Esophagus muscularis mucosa (tissue), 4 donors: ENCODE measurements at places on chromosomes 7 and 10. TPM values are rescaled to one million over a fixed set of nuclear protein-coding genes. Genes with fewer than 3 reads are reported as not detected.

DNA sequence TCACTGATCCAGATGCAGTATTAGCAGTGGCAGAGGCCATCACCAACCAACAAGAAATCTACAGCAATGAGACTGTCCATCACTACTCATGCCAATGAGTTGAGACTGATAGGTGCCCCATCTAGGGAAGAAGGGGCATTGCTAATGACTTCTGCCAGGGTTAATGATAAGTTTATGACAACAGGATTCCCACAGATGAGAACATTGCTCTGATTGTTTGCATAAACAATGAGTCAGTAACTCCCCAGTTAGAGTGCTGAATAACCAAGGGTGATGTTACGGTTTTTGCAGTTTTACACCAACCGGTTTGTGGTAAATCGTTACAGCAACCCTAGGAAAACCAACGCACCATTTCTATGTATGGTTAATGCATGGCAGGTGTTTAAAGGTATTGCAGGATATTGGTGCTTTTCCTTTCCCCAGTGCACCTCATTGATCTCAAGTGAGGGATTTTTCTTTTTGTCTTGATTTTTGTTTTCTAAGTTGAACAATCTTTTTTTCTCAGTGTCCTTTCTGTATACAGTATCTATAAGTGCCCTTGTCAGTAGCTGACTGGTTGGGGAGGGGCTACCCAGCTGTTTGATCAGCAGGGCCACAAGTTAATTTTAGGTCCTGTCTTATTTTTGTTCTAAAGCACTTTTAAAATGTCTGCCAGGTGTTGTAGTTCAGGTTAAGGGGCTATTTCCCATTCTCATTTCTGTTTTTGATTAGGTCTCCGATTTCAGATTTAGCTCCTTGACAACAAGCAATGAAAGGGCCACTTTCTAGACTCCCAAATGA lies 3.9 kb upstream of the CSGALNACT2 start:
- no peaks in the 10 kb centered on the region for H3K27me3 ChIP-seq
- H3K36me3 ChIP-seq, result no peaks in the 10 kb centered on the region
- no peak overlapping the region for H3K4me3 ChIP-seq
- peaks cover 13% of the 10 kb centered on the region for H3K4me1 ChIP-seq
- no peak overlapping the region for H3K27ac ChIP-seq
- peak; percentile 80 for DNase-seq

GRCh38 chr10:87668324-87669074 lies 8.8 kb downstream of the PAPSS2 start:
- no peaks in the 10 kb centered on the region for H3K36me3 ChIP-seq
- no peak for DNase-seq
- H3K4me1 ChIP-seq, result no peaks in the 10 kb centered on the region
- H3K27me3 ChIP-seq, result no peaks in the 10 kb centered on the region

GRCh38 chr10:98449287-98449686 lies 2.6 kb upstream of the HPS1 start:
- H3K4me3 ChIP-seq, result no peak overlapping the region
- no peak for DNase-seq
- no peak overlapping the region for H3K27ac ChIP-seq
- no peaks in the 10 kb centered on the region for H3K27me3 ChIP-seq
- peaks cover 21% of the 10 kb centered on the region for H3K4me1 ChIP-seq
- peaks cover 8% of the 10 kb centered on the region for H3K36me3 ChIP-seq

DNA sequence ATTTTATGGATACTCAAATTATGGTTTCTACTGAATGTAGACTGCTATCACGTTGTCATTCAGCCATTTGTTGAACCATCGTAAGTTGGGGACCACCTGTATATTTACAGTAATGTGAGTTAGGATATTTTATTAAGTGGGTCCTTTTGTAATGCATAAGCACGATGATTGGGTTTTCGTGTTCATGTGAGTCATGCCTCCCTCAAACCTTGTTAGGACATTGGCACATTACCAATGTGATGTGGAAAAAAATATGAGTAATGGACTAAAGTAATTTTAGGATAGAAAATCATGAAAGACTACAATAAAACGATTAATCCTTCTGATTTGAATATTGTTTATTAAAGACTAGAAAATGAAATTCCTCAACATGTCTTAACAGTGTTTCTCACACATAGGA lies 8.7 kb downstream of the SMC3 start:
- H3K4me3 ChIP-seq, result no peak overlapping the region
- no peak for DNase-seq
- no peaks in the 10 kb centered on the region for H3K27me3 ChIP-seq
- peaks cover 18% of the 10 kb centered on the region for H3K4me1 ChIP-seq
- no peak overlapping the region for H3K27ac ChIP-seq

DNA sequence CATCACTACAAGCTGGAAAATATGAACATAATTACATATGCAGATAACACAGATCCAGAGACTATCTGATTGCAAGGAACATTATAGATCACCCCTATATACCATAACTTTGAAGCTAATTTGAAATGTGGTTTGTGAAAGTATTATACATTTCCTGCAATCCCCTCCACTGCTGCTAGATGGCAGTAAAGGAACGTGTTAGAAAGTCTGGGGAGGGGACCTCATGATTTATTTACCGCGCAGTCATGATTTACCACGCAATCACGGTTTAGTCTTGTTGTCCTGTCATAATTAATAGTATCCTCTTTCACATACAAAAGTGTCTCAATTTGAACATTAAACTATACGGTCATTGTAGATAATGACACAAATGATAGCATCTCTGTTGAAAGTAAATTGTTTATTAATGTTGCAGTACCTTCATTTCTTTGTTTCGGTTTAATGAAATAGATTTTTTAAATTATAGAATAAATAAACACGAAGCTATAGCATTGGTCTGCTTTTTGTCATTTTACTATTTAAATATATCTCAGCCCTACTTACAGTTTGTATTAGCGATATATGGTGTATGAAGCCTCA lies 145.3 kb upstream of the PRSS1 start:
- no peak overlapping the region for H3K27ac ChIP-seq
- DNase-seq, result no peak
- no peaks in the 10 kb centered on the region for H3K4me1 ChIP-seq
- H3K4me3 ChIP-seq, result no peak overlapping the region
- H3K36me3 ChIP-seq, result no peaks in the 10 kb centered on the region
- H3K27me3 ChIP-seq, result peaks cover 6% of the 10 kb centered on the region

Gene CH25H
- 2.5 TPM for total RNA-seq

Gene CD36
- total RNA-seq, result 148 TPM

DNA sequence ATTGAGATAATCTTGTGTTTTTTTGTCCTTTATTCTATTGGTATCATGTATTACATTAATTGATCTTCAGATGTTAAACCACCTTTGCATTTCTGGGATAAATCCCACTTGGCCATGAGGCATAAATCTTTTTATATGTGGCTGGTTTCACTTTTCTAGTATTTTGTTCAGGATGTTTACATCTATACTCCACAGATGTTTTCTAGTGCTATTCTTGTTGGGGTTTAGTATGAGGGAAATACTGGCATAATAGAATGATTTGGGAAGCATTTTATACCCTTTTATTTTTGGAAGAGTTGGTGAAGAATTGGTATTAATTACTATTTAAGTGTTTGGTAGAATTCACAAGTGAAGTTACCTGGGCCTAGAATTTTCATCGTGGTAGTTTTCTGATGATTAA lies 41.8 kb upstream of the CCNY start:
- H3K36me3 ChIP-seq, result no peaks in the 10 kb centered on the region
- H3K4me1 ChIP-seq, result no peaks in the 10 kb centered on the region
- H3K27ac ChIP-seq, result no peak overlapping the region
- no peak overlapping the region for H3K4me3 ChIP-seq
- H3K27me3 ChIP-seq, result no peaks in the 10 kb centered on the region
- DNase-seq, result no peak

Gene OR2A5
- not detected for total RNA-seq

GRCh38 chr10:42783181-42783549 lies 570 bp downstream of the BMS1 start:
- peak overlapping the region; percentile 89 for H3K27ac ChIP-seq
- H3K36me3 ChIP-seq, result peaks cover 31% of the 10 kb centered on the region
- H3K4me3 ChIP-seq, result peak overlapping the region; percentile 77
- peaks cover 3% of the 10 kb centered on the region for H3K27me3 ChIP-seq

Gene LRRC17
- total RNA-seq, result 0.83 TPM

Gene VWA2
- total RNA-seq, result under 0.01 TPM

DNA sequence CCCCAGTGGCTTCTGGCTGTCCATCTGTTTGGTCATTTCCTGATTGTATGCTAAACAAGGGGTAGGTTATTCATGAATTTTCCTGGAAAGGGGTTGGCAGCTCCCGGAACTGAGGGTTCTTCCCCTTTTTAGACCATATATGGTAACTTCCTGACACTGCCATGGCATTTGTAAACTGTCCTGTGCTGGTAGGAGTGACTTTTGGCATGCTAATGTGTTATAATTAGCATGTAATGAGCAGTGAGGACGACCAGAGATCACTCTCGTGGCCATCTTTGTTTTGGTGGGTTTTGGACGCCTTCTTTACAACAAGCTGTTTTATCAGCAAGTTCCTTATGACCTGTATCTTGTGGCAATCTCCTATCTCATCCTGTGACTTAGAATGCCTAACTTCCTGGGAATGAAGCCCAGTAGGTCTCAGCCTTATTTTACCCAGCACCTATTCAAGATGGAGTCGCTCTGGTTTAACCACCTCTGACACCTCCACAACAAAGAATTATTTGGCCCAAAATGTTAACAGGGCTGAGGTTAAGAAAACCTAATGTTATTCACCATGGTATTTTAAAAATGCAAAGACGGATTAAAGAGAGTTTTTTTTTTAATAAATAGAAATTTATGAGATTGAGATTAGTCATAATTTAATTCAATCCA lies 2.4 kb upstream of the PTN start:
- H3K36me3 ChIP-seq, result no peaks in the 10 kb centered on the region
- H3K4me3 ChIP-seq, result no peak overlapping the region
- no peak overlapping the region for H3K27ac ChIP-seq
- no peak for DNase-seq
- peaks cover 16% of the 10 kb centered on the region for H3K4me1 ChIP-seq

Gene ZNRF2
- total RNA-seq, result 16.9 TPM

Gene BLNK
- 0.97 TPM for total RNA-seq

Gene NUTM2E
- not detected for total RNA-seq

- no peaks in the 10 kb centered on the region for H3K36me3 ChIP-seq
- no peak overlapping the region for H3K27ac ChIP-seq
- H3K4me3 ChIP-seq, result no peak overlapping the region
- no peaks in the 10 kb centered on the region for H3K27me3 ChIP-seq
- DNase-seq, result no peak
- H3K4me1 ChIP-seq, result no peaks in the 10 kb centered on the region
Measured at GRCh38 chr7:139118805-139119485, 9.4 kb upstream of the ZC3HAV1 start.

- no peak for DNase-seq
- H3K4me1 ChIP-seq, result peaks cover 86% of the 10 kb centered on the region
- no peaks in the 10 kb centered on the region for H3K36me3 ChIP-seq
- H3K27me3 ChIP-seq, result no peaks in the 10 kb centered on the region
- peak overlapping the region; percentile 38 for H3K4me3 ChIP-seq
Measured at GRCh38 chr10:132579027-132579859, 41.7 kb downstream of the INPP5A start.

Gene TBL2
- total RNA-seq, result 47.2 TPM

GRCh38 chr10:110694820-110695538 lies 50.8 kb downstream of the RBM20 start:
- H3K4me3 ChIP-seq, result no peak overlapping the region
- H3K36me3 ChIP-seq, result no peaks in the 10 kb centered on the region
- no peaks in the 10 kb centered on the region for H3K27me3 ChIP-seq
- H3K4me1 ChIP-seq, result no peaks in the 10 kb centered on the region
- no peak overlapping the region for H3K27ac ChIP-seq

- no peak overlapping the region for H3K4me3 ChIP-seq
- DNase-seq, result no peak
- no peaks in the 10 kb centered on the region for H3K27me3 ChIP-seq
Measured at GRCh38 chr10:84306751-84307384, 21.5 kb upstream of the CCSER2 start.

GRCh38 chr10:71210542-71210871 lies 1.9 kb upstream of the UNC5B start:
- H3K36me3 ChIP-seq, result no peaks in the 10 kb centered on the region
- no peak overlapping the region for H3K4me3 ChIP-seq
- H3K27ac ChIP-seq, result no peak overlapping the region
- peaks cover 18% of the 10 kb centered on the region for H3K27me3 ChIP-seq
- no peak for DNase-seq
- H3K4me1 ChIP-seq, result peaks cover 46% of the 10 kb centered on the region

- H3K27ac ChIP-seq, result no peak overlapping the region
- H3K27me3 ChIP-seq, result no peaks in the 10 kb centered on the region
- peak; percentile 88 for DNase-seq
- no peaks in the 10 kb centered on the region for H3K4me1 ChIP-seq
Measured at GRCh38 chr10:129754211-129755050, 209.6 kb downstream of the EBF3 start.

DNA sequence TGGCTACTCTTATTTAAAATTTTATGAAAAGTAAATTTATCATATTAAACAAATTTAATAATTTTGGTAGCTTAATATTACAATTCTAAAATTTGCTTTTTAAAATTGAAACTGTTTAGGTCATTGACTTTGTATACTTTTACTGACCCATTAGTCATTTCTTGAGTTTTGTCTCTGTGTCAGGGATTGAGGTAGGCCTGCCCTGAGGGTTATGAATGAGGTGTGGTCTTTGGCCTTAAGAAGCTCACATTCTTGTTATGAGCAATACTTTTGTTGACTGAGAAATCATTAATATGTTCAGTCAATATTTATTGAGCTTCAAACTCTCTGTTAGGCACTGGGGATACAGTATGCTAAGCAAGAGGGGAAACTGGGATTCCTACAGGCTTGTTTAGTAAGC lies 47.0 kb upstream of the RPA3 start:
- no peak overlapping the region for H3K4me3 ChIP-seq
- no peaks in the 10 kb centered on the region for H3K36me3 ChIP-seq
- no peak for DNase-seq
- no peak overlapping the region for H3K27ac ChIP-seq
- peaks cover 27% of the 10 kb centered on the region for H3K4me1 ChIP-seq
- H3K27me3 ChIP-seq, result no peaks in the 10 kb centered on the region

Gene SLC26A3
- total RNA-seq, result 4.5 TPM

DNA sequence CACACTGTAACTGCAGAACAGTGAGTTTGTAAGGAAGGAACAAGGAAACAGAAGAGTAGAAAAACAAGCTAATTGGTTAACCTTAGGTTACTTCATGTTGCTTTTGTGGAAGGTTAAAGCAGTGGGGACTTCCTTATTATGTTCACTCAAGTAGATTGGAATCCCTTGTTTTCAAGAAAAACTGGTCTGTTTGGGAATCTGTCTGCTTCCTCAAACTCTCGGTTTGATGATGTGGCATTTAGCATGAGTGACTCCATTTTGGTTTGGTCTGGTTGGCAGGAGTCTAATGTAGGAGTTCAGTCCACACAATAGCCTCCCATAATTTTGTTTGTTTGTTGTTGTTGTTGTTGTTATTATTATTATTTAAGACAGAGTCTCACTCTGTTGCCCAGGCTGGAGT lies 3.8 kb upstream of the TRIM56 start:
- peaks cover 22% of the 10 kb centered on the region for H3K4me1 ChIP-seq
- H3K36me3 ChIP-seq, result no peaks in the 10 kb centered on the region
- H3K27me3 ChIP-seq, result no peaks in the 10 kb centered on the region
- no peak overlapping the region for H3K4me3 ChIP-seq

Gene NPC1L1
- 0.17 TPM for total RNA-seq
